ENCODE measurements at places on chromosomes 1 and 21.

DNA sequence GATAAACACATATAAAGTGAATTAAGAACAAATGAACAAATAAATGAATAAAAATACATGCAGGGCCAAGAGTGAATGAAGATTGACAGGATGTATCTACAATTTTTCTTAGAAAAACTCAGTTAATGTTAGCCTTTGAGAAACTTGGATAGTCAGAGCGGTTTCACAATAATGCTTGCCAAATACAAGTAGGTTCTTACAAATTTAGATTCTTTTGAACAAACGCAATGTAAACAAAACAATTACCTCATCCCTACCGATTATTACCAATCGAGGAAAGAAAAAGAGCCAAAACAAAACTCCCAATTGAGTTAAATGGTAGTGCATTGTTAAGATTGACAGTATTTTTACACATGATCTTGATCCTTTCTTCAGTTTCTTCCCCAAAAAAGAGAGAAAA, 176.9 kb upstream of the DEPDC1 start:
- DNase-seq: no peak

GRCh38 chr1:47412437-47412836, 3.6 kb upstream of the FOXE3 start:
- DNase-seq: no peak

- DNase-seq: peak; percentile 79
Measured at GRCh38 chr1:59750328-59751003, 64.3 kb upstream of the HOOK1 start.

GRCh38 chr1:108817016-108817415, 39.9 kb downstream of the AKNAD1 start:
- peak; percentile 75 for DNase-seq

GRCh38 chr1:87058343-87058649, 143.9 kb downstream of the HS2ST1 start:
- DNase-seq: peak; percentile 10

- no peak for DNase-seq
Measured at GRCh38 chr1:201639391-201639790, 100.5 kb downstream of the NAV1 start.

- no peak for DNase-seq
Measured at GRCh38 chr1:113858418-113858817, 13.1 kb downstream of the PTPN22 start.

- DNase-seq: peak; percentile 35
Measured at GRCh38 chr1:164320790-164321731, 237.9 kb upstream of the PBX1 start.

- no peak for DNase-seq
Measured at GRCh38 chr21:43191521-43191920, 22.7 kb downstream of the CRYAA start.

DNA sequence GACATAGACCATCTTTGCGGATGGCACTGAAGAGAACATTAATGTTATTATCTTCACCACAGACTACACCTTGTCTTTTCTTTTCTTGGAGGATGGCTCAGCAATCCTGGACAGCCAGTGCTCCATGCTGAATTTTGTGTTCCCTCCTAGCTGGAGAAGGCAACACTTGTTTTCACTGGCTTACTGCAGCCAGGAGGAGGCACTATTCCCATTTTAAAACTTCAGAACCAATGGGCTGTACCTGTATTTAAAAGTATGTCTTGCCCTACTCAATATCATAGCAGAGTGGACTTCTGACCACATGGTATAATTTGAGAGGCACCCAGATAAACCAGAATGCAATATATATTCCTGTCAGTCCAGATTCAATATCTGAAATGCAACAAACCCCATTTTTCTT, 53.3 kb upstream of the POGK start:
- no peak for DNase-seq
